ENCODE measurements at places on chromosomes 3 and 15.
A peak's percentile ranks its signal among the peaks of the same experiment; 100 is the strongest.

DNA sequence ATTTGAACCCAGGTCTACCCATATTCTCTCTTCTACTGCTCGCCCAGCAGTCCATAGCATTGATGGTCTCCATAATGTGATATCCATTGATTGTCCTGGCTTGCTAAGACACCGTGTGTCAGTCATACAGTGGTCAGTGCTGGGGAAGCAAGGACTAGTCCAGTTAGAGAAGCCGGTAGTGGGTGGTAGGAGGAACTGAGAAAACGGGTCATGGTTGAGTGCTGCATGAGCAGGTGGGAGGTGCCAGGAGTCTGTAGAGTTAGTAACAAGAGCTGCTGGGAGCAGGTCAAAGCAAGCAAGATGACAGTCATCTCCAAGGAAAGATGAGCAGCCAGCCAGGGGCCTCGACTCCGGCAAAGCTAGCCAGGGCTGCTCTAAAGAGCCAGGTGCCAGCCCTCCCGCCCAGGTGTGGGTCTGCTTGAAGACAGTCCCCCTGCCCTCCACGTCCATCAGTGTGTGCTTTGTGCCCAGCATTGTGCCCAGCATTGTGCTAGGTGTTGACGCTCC, 29.5 kb upstream of the USP3 start:
- no peak for DNase-seq

GRCh38 chr3:65343736-65344135, 655.9 kb upstream of the ADAMTS9 start:
- no peak for DNase-seq

GRCh38 chr3:16607718-16608117, 2.5 kb upstream of the DAZL start:
- DNase-seq = no peak

- no peak for DNase-seq
These were observed 154.6 kb downstream of the PTPRG start for GRCh38 chr3:61715886-61716527.

DNA sequence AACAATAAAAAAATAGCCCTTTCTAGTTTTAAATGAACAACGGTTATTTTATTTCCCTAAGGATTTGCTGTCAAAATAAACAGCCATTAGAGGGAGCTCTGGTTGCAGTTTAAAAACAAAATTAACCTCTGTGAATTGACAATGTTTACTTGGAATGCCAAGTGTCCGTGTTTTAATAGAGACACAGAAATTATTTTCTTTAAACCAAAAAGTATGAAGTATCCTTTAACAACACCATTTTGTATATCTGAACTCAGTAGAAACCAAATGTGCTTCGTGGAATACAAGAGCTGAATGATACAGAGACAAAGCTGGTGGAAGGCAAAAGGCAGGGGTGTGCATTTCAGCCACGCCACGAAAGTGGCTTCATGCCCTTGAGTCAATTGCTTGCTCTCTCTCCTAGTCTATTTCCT, 74.4 kb downstream of the MOBP start:
- no peak for DNase-seq

- DNase-seq = no peak
These were observed 131.4 kb upstream of the IGSF10 start for GRCh38 chr3:151592287-151592686.

DNA sequence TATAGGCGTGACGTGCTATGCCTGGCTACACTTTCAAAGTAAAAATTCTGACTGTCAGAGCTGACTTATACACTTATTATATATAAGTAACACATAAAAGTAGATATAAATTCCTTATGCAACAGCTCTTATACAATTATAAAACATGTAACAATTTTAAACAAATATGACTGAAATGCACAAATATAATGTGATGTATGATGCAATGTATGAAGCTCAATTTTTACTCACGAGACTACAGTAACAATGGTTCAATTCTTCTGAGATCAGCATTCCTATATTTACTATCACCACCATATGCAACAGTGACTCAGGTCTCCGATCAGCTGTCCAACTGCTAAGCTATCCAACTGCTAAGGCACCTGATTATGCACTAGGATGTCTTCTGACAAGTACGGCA, 8.2 kb downstream of the BNIP2 start:
- no peak for DNase-seq

DNA sequence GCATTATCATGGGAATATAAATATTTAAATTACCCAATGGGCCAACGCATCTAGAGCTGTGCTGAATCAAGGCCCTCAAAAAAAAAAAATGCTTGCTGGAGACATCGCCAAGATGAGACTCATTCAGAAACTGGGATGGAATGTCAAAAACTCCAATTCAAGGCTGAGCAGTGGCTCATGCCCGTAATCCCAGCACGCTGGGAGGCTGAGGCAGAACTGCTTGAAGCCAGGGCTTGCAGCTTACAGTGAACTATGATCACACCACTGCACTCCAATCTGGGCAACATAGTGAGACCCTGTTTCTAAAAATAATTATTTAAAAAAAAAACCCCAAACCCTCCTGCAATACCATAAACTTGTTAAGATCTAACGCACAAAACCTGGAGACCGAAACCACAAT, 3.1 kb upstream of the CACNA1D start:
- no peak for DNase-seq

- no peak for DNase-seq
These were observed 5.1 kb upstream of the BHLHE40 start for GRCh38 chr3:4974154-4974553.

GRCh38 chr3:55059027-55059629, 131.3 kb upstream of the LRTM1 start:
- no peak for DNase-seq

DNA sequence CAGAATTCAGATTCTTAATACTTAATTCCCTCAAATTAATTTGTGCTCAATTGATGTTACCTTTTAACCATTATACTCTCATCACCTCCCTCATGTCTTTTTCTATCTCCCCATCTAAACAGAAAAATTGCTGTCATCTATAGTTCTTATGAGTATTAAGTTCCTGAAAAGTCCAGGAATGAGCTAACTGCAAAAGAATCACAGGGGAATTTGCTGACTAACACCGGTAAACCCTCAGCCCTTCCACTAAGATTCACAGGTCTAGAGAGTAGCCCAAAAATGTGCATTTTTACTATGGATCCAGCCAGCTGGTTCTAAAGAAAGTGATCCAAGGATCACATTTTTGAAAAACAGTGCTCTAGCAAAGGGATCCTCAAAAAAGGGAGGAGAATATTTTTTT, 67.0 kb downstream of the SETD2 start:
- DNase-seq = no peak

DNA sequence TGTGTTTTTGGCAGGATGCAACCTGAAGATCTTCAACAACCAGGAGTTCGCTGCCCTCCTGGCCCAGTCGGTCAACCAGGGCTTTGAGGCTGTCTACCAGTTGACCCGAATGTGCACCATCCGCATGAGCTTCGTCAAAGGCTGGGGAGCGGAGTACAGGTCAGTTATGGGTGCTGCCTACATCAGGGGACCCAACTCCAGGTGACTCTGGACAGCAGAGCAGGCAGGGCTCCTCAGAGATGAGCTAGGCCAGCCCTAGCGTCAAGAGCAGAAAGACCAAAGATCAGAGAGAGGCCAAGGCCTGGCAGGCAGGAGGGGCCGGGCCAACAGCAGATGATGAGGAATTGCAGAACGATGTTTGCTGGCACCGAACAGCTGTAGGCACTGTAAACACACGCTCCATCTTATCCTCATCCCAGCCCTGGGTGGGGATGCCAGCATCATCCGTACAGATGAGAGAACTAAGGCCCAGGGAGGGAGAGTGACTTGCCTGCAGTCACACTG, 67.1 kb downstream of the AAGAB start:
- DNase-seq = no peak

DNA sequence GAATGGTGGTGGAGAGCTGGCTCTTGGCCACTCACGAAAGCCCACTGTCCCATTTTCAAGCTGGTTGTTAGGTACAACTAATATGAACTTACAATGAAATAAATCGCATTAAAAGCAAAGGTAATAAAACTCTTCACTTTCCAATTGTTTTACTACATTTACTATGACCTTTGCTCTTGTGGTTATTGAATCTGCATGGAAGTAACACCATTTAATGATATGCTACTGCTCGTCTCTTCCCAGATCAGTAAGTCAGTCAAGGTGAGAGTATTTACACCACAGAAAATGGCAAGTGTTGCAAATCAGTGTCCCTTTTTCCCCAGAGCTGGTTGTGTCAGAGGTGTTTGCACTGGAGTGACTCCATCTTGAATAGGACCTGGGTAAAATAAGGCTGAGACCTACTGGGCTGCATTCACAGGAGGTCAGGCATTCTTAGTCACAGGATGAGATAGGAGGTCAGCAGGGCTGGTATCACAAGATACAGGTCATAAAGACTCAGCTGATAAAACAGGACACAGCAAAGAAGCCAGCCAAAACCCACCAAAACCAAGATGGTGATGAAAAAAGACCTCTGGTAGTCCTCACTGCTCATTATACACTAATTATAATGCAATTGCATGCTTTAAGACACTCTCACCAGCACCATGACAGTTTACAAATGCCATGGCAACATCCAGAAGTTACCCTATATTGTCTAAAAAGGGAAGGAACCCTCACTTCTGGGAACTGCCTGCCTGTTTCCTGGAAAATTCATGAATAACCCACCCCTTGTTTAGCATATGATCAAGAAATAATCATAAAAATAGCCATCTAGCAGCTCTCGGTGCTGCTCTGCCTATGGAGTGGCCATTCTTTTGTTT, 57.6 kb downstream of the FRMD4B start:
- DNase-seq = no peak

- no peak for DNase-seq
These were observed 25.0 kb upstream of the THBS1 start for GRCh38 chr15:39555885-39556284.

DNA sequence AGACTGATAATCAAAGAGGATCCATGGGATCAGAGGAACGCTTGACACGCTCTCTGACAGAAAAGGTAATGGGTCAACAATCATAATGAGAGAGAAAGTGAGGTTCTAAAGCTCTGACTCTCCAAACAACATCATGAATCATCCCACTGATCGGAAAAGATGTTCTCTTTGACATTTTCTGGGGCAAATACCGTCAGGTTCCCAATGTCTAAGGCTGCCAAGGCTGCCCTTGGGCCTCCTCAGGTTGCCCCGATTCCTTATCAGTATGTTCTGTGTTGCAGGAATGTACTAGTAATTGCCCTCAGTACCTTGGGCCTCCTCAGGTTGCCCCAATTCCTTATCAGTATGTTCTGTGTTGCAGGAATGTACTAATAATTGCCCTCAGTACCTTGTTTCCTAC, 60.9 kb downstream of the NPTN start:
- DNase-seq = no peak

GRCh38 chr3:122273498-122273897, 51.5 kb upstream of the CSTA start:
- DNase-seq = no peak

GRCh38 chr3:104805042-104805441, 561.7 kb upstream of the ALCAM start:
- DNase-seq = no peak

DNA sequence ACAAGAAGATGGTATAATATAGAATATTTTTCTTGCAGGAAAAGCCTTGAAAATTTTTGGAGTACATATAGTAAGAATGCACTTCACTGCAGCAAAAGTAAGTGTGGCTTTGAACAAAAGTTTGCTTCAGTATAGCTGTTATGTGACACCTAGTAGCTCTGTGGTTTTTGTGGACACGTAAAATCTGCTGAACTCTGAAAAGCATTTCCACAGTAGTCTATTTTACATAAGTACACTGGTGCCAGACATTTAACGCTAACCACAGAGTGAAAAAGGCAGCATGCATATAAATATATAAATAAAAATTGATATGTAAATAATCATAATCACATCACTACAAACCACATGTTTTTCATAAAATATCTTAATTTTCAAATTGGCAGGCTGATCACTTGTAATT, 39.8 kb downstream of the CGGBP1 start:
- peak; percentile 19 for DNase-seq

- DNase-seq = no peak
These were observed 338.2 kb upstream of the ATP10A start for GRCh38 chr15:26201177-26201858.

DNA sequence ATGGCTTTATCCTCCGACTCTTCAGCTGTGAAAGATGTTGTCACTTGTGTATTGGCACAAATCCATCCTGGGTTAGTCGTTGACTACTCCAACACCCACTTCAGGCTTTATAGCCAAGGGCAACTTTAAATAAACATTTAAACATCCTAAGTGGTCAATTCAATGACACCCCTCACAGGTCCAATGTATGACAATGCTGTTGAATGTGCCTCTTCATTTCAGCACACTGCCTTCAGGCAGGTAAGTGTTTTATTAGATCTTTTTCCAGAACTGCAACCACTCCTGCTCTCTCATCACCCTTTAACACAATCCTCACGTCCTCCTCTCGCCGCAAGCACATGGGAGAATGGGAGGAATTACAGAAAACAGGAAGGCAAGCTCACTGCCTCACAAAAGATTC, 30.3 kb downstream of the IL12A start:
- no peak for DNase-seq

DNA sequence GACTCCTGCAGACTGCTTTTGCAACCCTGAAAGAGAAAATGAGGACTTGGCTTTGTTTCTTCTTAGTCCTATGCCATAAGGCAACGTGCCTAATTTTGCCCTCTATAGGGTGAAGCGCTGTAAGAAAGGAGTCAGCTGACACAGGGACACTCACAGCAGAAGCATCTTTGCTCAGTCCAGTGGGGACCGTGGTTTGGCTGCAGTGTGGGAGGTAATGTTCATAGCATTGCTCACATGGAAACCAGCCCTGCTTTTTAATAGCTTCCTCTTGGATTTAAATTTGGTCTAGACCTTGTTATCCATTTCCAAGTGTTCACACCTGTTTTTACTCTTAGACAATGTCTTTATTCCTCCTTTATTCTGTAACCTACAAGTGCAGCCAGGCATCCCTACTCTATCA, 1032.1 kb downstream of the NTRK3 start:
- DNase-seq = no peak

GRCh38 chr3:25448750-25449692, 21.0 kb downstream of the RARB start:
- DNase-seq = no peak

- DNase-seq = no peak
These were observed 49.2 kb upstream of the NMD3 start for GRCh38 chr3:161171639-161172552.

- DNase-seq = peak; percentile 2
These were observed 2.5 kb upstream of the USF3 start for GRCh38 chr3:113698956-113699355.

- DNase-seq = no peak
These were observed 2.2 kb upstream of the B3GALNT1 start for GRCh38 chr3:161107311-161107710.

- DNase-seq = no peak
These were observed 18.7 kb downstream of the FBXL22 start for GRCh38 chr15:63615935-63616334.

DNA sequence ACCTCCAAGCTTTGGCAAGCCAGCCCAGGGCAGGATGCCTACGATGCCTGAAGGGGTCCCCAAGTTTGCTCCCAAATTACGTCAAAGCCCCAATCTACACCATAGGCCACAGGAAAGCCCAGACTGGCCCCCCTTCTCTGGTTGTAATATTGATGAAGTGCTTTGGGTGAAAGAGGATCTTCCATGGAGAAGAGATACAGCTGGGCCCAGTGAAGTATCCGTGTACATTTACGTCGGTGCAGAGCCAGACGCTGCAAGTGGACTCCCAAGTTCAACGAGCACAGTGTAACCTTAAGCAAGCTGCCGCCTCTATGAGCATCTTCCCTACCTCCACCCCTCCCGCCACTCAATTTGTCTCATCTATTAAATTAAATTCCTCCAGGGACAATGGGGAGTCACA, 100.1 kb upstream of the TPM1 start:
- no peak for DNase-seq

GRCh38 chr15:34769711-34770110, 14.9 kb upstream of the GJD2 start:
- no peak for DNase-seq

Measured in CD4-positive, alpha-beta T cell treated with Interleukin-6 at 100 ng/mL for 8 hours (primary cell).